ENCODE measurements at places on chromosomes 7 and 10.

GRCh38 chr7:150895809-150896208 is 43.5 kb downstream of the AOC1 start:
- DNase-seq = no peak

DNA sequence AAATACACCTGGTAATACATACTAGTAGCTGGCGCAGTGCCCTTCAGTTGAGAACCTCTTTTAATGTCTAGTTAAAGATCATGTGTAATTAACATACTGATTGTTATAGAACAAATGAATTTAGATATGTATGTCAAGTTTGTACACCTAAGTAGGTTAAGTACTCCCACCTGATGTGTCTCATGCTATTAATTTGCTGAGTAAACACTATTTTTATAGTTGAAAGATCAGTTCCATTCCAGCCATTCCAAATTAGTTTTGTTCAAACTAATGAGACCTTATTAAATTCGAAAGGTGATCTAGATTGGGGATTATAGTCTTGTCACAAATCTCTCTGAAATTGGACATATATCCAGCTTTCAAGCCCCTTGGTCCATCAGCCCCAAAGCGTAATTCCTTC is 710.0 kb downstream of the LRMDA start:
- no peak for DNase-seq

GRCh38 chr10:76461024-76461423 is 1029.6 kb downstream of the LRMDA start:
- DNase-seq = no peak

DNA sequence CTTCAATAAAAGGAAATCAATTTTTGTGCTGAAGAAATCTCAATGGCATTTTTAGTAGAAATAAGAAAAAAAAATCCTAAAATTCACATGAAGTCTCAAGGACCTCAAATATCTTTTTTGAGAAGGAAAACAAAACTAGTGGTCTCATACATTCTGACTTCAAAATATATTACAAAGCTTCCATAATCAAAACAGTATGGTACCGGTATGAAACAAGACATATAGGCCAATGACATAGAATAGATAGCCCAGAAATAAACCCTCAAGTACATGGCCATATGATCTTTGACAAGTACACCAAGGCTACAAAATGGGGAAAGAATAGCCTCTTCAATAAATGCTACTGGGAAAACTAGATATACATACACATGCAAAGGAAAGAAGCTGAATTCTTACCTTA is 131.8 kb upstream of the GPR22 start:
- no peak for DNase-seq

DNA sequence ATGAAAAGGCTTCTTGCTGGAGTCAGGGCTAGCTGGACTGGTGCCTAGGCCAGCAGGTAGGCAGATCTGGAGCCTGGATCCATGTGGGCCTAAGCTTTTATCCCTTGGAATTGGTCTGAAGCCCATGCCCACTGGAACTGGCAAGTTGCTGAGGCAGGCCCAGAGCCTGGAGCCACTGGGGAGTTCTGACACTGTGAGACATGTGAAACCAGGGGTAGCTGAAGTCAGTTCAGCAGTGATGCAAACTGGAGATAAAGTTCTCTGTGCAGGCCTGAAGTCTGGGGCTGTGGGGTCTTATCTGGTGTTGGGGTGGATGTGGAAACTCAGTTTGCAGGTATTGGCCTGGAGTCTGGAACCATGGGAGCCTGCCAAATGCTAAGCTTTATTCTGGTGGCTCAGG is 9.7 kb upstream of the THSD7A start:
- DNase-seq = no peak

DNA sequence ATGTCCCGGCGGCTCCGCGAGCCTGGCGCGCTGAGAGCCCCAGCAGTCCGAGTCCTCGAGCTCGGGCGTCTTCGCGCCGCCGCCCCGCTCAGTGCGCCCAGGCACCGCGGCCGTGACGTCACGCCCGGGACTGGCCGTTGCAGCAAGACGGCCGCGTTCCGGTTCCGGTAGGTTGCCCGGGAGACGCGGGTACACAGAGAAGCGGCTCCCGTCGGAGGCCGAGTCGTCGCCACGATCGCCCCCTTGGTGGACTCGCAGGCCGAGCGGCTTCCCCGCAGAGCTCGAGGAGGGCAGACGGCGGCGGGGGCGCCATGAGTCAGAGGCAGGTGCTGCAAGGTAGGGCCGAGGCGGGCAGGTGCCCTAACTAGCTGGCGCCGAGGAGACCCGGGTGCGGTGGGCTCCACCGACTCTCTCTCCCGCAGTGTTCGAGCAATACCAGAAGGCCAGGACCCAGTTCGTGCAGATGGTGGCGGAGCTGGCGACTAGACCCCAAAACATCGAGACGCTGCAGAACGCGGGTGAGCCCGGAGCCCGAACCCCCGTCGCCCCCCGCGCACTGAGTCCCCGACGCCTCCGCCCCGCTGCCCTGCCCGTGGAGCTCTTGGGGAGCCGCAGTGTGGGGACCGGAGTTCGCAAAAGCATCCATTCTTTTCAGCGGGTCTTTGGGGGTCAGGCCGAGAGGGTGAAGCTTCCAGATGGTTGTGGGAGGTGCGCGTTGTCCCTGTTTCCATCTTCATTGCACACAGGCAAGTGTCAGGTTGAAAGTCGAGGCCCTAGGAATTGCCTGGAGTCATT is at the start of gene SPAG6:
Gene SPAG6, plus strand, starts transcription at position 196 of the 795 bp plus-strand sequence. Its CDS starts 116 bp downstream, at position 312.
- DNase-seq = peak; percentile 73

- DNase-seq = no peak
Observed at GRCh38 chr10:17792991-17793390, 16.2 kb upstream of the MRC1 start.

DNA sequence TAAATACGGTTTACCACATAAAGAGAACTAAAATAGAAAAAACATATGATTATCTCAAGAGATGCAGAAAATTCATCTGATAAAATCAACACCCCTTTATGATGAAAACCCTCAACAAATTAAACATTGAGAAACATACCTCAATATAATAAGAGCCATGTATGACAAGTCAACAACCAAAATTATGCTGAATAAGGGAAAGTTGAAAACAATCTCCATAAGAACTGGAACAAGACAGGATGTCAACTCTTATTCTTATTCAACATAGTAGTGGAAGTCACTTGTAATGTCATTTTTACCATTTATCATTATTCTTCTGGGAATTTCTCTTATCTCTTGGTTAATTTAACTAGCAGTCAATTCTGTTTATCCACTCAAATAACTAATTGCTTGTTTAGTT is 79.0 kb downstream of the PCDH15 start:
- no peak for DNase-seq

- no peak for DNase-seq
Observed at GRCh38 chr7:106629516-106629915, 31.4 kb downstream of the CCDC71L start.

Data from ascending aorta (tissue), 2 donors.